ENCODE measurements at places on chromosomes 3 and 15.

GRCh38 chr3:128094295-128095151 is 29.1 kb downstream of the RUVBL1 start:
- DNase-seq, result no peak

GRCh38 chr3:9864200-9864927 is 15.7 kb downstream of the CIDEC start:
- DNase-seq, result no peak

- DNase-seq, result no peak
These were observed 279.0 kb downstream of the LPP start for GRCh38 chr3:188432802-188433520.

DNA sequence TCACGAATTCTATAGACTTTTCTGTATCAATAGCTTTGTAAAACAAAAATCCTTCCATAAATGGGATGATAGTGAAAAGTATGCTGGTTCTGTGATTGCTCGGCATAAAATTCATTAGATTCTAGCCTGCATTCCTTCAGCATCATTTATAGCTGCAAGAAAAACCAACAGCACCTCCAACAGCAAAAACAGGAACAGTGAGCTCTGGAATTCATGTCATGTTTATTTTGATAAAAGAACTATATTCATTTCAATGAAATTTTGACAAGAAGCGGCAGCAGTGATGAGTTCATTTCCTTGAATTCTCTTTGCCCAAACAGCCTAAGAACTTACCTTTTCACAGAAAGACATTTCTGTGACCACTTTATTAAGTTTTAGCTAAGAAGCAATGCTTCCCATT is 515.2 kb upstream of the CCDC54 start:
- no peak for DNase-seq

DNA sequence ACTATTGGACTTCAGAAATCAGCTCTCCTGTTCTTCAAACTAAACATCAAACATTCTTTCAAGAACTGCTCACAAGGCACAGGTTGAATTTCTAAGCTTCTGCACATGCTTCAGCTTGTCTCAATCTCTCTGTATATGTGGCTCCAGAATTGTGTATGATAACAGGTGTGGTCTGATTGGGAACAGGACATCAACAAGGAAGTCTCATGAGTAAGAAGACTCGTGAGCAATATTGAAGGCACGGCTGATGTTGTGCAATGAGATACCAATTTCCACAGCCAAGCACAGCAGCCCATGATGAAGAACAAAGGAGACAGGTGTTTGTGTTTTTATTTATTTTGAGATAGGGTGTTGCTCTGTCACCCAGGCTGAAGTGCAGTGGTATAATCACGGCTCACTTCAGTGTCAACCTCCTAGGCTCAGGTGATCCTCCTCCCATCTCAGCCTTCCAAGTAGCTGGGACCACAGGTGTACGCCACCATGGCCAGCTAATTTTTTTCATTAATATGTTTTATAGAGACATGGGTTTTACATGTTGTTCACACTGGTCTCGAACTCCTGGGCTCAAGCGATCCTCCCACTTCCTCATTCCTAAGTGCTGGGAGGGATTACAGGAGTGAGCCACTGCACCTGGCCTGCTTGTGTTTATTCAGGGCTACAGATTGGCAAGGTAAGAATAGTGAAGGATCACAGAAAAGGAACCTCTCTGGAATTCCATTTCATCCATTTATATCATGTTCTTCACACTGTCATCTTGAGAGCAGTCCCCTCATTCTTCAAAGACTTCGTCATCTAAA is 32.2 kb upstream of the ABHD17C start:
- DNase-seq, result no peak

GRCh38 chr3:82355228-82355627 is 593.8 kb upstream of the GBE1 start:
- no peak for DNase-seq

DNA sequence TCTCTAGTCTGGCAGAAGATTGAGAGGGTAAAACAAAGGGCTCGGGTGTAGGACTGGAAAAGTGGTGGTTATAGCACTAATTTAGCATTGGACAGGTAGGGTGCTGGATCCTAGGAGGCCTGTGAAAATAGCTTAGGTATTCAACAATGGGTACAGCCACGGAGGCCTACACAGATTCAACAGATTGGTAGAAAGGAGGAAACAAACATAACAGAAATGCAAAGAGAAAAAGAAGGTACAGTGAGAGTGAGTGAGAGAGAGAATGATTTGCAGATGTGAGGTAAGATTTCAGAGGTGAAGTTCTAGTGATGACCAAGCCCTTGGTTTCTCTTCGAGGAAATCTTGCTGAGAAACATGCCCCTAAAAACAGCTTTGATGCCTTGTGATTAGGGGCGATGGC is 37.9 kb downstream of the ADIPOQ start:
- no peak for DNase-seq

GRCh38 chr3:13876451-13877100 is 3.3 kb downstream of the WNT7A start:
- no peak for DNase-seq

DNA sequence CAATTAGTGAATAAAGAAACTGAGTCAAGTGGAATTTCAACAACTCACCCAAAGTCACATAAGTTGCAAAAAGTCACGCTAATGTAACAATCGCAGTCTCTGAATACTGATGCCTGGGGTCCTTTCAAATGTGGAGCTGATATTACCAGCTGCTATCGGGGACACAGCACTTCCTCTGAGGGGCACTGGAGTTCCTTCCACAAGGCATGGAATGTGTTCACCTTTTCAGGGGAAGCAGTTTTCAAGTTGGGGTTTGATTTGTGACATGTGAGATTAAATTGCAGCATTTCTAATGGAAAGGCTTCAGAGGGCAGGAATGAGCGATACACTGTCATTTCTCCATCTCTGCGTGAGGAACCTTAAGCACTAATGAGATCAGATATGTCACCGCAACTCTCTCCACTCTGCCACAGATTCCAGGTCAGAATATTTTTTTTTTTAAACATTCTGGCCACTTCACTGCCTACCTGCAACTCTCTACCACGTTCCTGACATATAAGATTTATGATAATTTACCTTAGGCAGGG is 807.2 kb upstream of the CFAP20DC start:
- no peak for DNase-seq

GRCh38 chr3:117282566-117282965 is 573.0 kb downstream of the TUSC7 start:
- no peak for DNase-seq

- DNase-seq, result no peak
These were observed 45.1 kb upstream of the CP start for GRCh38 chr3:149266736-149267135.

DNA sequence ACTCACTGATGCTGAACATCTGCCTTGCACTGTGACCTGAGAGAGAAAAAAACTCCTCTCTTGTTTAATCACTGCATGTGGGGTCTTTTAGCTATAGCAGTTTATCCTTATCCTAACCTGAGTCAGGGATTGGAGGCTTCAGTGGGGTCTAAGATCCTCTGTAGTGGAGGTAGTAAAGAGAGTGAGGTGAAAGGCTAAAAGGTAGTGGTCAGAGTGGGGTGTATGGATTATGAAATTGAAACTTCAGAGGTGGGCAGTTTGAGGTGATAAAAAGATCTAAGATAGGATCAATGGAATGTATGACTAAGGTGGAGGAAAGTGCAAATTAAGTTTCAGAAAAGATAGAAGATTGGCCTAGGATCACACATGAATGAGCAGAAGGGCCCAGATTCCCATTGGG is 36.5 kb downstream of the DET1 start:
- DNase-seq, result no peak

DNA sequence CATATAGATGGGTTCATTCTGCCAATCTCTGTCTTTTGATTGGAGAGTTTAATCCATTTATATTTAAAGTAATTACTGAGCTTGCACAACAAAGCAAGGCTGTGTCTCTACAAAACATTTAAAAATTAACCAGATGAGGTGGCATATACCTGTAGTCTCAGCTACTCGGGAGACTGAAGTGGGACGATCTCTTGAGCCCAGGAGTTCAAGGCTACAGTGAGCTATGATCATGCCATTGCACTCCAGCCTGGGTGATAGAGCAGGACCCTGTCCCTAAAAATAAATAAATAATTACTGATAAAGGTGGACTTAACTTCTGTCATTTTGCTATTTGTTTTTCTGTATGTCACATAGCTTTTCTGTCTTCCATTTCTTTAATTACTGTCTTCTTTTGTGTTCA is 78.1 kb downstream of the PDE8A start:
- no peak for DNase-seq

GRCh38 chr3:185720326-185720725 is 104.5 kb downstream of the IGF2BP2 start:
- DNase-seq, result no peak

GRCh38 chr3:113232342-113232741 is 21.0 kb downstream of the BOC start:
- no peak for DNase-seq

GRCh38 chr15:96334017-96334704 is 3.7 kb downstream of the NR2F2 start:
- no peak for DNase-seq

DNA sequence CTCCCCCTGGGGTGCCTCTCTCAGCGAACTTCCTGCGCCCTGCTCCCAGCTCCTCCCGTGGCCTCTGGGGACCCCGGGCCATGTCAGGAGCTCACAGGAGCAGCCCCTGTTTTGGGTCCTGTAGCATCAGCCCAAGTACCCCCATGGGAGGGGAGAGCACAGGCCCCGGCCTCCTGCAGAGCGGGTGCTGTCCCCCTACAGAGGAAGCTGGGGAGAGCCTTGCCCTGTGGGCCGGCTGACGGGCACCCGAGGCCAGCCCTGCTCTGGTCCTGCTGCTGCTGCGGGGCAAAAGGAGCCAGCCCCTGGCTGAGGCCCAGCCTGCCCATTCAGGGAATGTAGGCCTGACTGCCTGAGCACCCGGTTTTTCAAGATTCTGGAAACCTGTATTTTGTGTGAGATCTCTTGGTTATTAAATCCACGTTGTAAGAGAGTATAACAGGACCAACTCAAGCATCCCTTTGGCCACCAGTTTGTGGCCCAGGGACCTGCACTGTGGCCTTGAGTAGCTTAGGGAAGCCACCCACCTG is 12.4 kb downstream of the PLXNA1 start:
- no peak for DNase-seq

GRCh38 chr3:123067689-123068600 is 1.1 kb downstream of the PDIA5 start:
- DNase-seq, result no peak
